Muscle of leg (tissue), 16 donors: ENCODE measurements at places on chromosomes 1 and 21. TPM values are rescaled to one million over a fixed set of nuclear protein-coding genes. Genes with fewer than 3 reads are reported as not detected.

CYP4A22 gene
- not detected for total RNA-seq

OXCT2 gene
- 0.44 TPM for total RNA-seq

SLAMF7 gene
- total RNA-seq: 0.13 TPM

SPAG17 gene
- 1.2 TPM for total RNA-seq

CORT gene
- total RNA-seq: 0.98 TPM

GNG12 gene
- total RNA-seq: 47.9 TPM

TRIM17 gene
- 0.27 TPM for total RNA-seq

MARK1 gene
- 6.8 TPM for total RNA-seq

GRCh38 chr1:65050735-65051134, 84.4 kb upstream of the JAK1 start:
- peaks cover 6% of the 10 kb centered on the region for H3K36me3 ChIP-seq
- DNase-seq: no peak
- H3K27ac ChIP-seq: no peak overlapping the region
- peaks cover 3% of the 10 kb centered on the region for H3K4me1 ChIP-seq
- H3K27me3 ChIP-seq: no peaks in the 10 kb centered on the region
- H3K4me3 ChIP-seq: no peak overlapping the region

DNA sequence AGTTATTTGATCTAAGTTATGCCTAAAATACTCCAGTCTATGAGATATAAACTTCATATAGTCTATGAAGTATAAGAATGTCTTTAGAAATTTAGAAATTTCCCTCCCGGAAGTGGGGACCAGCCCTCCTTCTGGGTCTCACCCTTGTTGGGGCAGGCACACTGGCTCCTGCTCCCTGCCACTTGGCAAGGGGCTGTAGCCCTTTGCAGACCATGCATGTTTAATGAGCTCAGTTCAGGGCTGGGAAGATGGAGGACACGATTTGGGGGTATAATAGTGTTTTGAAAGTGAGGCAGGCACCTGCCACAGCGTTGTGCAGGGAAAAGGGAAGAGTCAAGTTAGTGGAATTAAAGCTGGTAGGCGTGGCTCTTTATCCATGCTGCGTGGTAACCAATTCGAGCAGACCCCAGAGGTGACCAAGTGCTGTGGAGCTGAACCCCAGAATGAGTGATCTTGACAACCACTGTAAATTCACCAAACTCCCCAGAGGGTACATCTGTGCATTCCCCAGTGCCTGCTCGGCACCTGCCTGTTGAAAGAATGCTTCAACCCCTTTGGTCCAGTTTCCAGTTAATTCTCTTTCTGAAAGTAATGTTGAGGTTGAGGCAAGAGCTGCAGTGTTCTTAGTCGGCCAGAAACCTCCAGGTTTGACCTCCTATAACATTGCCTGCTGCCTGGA, 79.6 kb downstream of the DOP1B start:
- no peak for DNase-seq
- no peak overlapping the region for H3K4me3 ChIP-seq
- peaks cover 18% of the 10 kb centered on the region for H3K36me3 ChIP-seq
- no peak overlapping the region for H3K27ac ChIP-seq
- no peaks in the 10 kb centered on the region for H3K27me3 ChIP-seq

- no peaks in the 10 kb centered on the region for H3K36me3 ChIP-seq
- DNase-seq: peak; percentile 81
- H3K27ac ChIP-seq: peak overlapping the region; percentile 10
- peaks cover 65% of the 10 kb centered on the region for H3K4me1 ChIP-seq
- H3K4me3 ChIP-seq: no peak overlapping the region
- no peaks in the 10 kb centered on the region for H3K27me3 ChIP-seq
Observed at GRCh38 chr1:235078480-235079381, 49.9 kb downstream of the TOMM20 start.

DNA sequence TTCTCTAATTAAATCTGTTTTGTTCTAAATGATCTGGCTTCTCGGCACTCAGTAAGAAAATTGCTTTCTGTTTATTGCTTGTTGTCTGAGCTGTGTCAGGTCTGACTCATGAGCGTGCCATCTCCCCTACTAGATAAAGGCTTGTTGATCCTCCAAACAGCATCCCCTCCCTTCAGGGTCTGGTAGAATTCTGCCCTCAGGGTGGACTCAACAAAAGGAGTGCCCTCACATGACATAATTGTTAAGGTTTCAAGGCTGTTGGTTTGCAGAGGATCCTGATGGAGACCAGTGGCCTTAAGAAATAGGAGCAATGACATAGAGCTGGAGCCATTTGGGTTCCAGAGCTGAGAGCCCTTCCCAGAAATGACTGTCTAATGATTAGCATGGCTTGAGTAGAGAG, 36.0 kb upstream of the ATP2B4 start:
- H3K4me3 ChIP-seq: no peak overlapping the region
- no peak for DNase-seq
- H3K36me3 ChIP-seq: no peaks in the 10 kb centered on the region
- peaks cover 25% of the 10 kb centered on the region for H3K4me1 ChIP-seq

GRCh38 chr1:156667968-156668709, 9.1 kb downstream of the NES start:
- peaks cover 31% of the 10 kb centered on the region for H3K36me3 ChIP-seq
- no peak overlapping the region for H3K4me3 ChIP-seq
- no peak for DNase-seq

DNA sequence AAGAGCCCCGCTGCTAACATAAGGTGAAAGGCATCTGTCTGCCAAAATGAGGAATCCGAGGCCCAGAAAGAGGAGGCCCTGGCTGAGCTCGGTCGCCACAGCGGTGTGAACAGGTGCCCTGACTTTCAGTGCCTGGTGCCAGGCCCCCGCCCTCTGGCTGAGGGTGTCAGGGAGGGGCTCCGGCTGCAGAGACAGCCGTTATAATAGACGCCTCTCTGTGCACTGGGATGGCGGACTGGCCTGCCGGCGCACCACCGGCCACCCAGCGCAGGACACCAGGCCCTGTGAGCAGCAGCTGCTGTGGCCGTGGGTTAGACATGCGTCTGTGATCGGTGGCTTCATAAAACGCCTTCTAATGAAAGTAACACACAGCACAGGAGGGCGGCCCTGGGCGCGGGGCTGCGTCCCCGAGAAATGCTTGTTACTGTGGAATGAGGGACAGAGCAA, 51.4 kb upstream of the ACTRT2 start:
- peaks cover 31% of the 10 kb centered on the region for H3K27me3 ChIP-seq
- H3K4me1 ChIP-seq: peaks cover 27% of the 10 kb centered on the region
- no peak overlapping the region for H3K4me3 ChIP-seq

GRCh38 chr1:222749927-222750326, 12.9 kb downstream of the FAM177B start:
- peaks cover 4% of the 10 kb centered on the region for H3K4me1 ChIP-seq
- no peak overlapping the region for H3K27ac ChIP-seq
- H3K27me3 ChIP-seq: no peaks in the 10 kb centered on the region
- no peaks in the 10 kb centered on the region for H3K36me3 ChIP-seq
- no peak for DNase-seq
